ENCODE measurements at places on chromosomes 6 and 20. TPM values are rescaled to one million over a fixed set of nuclear protein-coding genes. Genes with fewer than 3 reads are reported as not detected.

The EMILIN3 gene
- 0.27 TPM for total RNA-seq

- no peak for DNase-seq
These were observed 8.4 kb downstream of the PI3 start for GRCh38 chr20:45183084-45183483.

GRCh38 chr20:7226156-7226555 is 458.7 kb downstream of the BMP2 start:
- DNase-seq: no peak

- DNase-seq: no peak
These were observed 58.0 kb downstream of the ERMARD start for GRCh38 chr6:169809386-169809785.

DNA sequence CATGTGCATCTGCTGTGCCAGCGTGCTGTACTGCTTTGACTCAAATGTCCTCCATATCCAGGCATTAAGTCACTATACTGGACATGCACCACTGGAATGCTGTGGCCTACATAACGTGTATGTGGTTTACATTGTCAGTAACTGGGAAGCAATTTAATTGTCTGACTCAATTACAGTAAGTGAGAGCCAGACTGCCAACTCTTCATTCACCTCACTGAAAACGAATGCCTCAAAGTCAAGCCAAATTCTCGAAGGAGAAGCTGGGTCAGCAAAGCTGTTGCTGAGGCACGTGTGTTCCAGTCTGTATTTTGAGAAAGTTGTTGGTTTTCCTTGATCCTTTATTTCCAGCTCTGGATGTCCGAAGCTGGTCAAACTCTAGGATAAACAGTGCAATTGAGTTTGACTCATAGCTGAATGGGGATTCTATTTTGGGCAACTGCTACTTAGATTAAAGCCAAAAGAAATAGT is 534.3 kb downstream of the COL12A1 start:
- no peak for DNase-seq

DNA sequence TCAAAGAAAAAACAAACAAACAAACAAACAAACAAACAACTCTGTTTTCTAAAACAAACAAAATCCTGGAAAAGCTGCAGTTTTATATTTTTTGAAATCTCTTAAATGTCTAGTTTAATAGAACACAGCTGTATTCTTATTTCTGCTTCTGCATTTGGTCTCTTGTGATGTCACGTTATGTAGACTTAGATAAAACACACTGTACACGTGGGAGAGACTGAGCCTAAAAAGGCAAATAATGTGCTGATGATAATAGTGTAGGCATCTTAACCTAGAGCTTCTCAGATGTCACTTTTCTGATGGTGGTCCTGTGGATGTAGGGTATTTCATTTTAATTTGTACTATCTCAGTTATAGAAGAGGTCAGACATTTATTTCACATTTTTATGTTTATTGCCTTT is 261.7 kb downstream of the UTRN start:
- DNase-seq: no peak
